ENCODE measurements at places on chromosomes 1 and 21.

- DNase-seq, result no peak
Measured at GRCh38 chr1:72567521-72567920, 285.2 kb upstream of the NEGR1 start.

DNA sequence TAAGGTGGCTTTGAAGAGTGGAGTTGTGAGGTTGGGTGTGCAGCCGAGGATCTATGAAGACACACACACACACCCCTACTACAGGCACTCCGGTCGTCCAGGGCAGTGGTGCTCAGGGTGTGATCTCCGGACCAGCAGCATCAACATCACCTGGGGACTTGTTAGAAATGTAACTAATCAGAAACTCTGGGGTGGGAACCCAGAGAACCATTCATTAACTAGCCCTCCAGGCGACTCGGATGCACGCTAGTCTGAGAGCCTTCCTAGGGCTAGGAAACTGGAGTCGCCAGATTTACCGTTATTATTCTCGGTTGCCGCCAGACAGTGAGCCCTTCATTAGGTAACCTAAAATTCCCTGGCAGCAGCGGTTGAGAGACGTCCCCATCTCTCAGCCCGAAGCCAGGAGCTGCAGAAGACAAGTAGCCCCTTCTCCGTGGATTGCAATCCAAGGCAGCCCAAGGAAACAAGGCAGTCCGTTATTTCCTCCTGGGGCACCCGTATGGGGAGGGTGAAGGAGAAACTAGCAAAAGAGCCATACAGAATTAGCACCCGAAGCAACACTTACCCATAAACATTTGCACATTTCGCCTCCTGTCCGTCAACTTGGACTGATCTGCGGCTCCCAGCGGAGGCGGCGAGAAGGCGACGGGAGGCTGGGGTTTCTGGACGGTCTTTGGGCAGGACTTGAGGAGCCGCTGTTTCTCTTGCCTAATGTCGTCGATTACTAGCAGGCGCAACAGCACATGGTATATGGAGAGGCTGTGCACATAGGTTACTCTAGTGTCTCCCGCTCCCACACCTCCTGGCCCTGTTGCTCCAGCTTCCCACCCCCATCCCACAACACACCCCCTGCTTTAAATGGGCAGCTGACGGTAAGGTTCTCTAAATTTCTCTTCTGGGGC lies 2.9 kb upstream of the CCN1 start:
- DNase-seq, result no peak

- no peak for DNase-seq
Measured at GRCh38 chr1:6118415-6118814, 61.7 kb downstream of the CHD5 start.

DNA sequence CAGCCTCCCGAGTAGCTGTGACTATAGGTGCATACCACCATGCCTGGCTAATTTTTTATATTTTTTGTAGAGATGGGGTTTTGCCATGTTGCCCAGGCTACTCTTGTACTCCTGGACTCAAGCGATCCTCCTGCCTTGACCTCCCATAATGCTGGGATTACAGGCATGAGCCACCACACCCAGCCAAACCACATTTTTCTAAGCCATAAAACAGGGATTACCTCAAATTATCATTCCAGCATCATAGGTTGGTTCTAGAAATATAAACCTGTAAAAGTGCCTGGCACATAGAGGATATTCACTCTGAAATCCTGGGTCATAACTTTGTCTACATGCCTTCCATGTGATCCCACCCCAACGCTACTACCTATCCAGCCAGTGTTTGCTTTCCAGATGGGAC lies 59.4 kb upstream of the JAK1 start:
- DNase-seq, result no peak
